Uterus (tissue), 4 donors: ENCODE measurements at places on chromosomes 12 and 14. TPM values are rescaled to one million over a fixed set of nuclear protein-coding genes. Genes with fewer than 3 reads are reported as not detected.

LPAR5 gene
- total RNA-seq = not detected

AREL1 gene
- 2.1 TPM for total RNA-seq

SNX6 gene
- total RNA-seq = 357 TPM

PPP4R4 gene
- total RNA-seq = 2.3 TPM

PTPRO gene
- total RNA-seq = 15.3 TPM

PEX5 gene
- 59.6 TPM for total RNA-seq

TAS2R13 gene
- 4.8 TPM for total RNA-seq

BBOF1 gene
- 16.0 TPM for total RNA-seq

KRT75 gene
- not detected for total RNA-seq

DNA sequence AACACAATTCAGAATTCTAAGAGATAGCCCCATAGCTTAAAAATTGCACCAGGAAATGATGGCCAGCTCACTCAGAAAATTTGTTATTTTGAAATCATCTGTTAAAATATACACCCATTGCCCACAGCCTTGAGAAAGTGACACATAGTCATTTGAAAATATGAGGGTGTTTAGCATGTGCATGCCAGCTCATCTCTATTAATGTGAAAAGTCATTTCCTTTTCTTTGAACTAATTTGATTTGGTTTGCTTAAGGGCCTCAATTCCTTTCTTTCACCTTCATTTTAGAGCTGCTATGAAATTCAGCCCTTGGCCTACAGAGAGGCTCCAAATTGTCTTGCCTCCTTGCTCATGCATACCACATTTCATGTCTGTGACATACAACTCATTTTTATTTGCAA, 241.4 kb downstream of the PHLDA1 start:
- no peak for DNase-seq

GRCh38 chr12:113609692-113610469, 138.2 kb upstream of the LHX5 start:
- DNase-seq = no peak

- DNase-seq = no peak
These were observed 5.2 kb downstream of the ZBTB42 start for GRCh38 chr14:104805941-104806624.

GRCh38 chr14:65211341-65211987, 109.1 kb upstream of the MAX start:
- no peak for DNase-seq

DNA sequence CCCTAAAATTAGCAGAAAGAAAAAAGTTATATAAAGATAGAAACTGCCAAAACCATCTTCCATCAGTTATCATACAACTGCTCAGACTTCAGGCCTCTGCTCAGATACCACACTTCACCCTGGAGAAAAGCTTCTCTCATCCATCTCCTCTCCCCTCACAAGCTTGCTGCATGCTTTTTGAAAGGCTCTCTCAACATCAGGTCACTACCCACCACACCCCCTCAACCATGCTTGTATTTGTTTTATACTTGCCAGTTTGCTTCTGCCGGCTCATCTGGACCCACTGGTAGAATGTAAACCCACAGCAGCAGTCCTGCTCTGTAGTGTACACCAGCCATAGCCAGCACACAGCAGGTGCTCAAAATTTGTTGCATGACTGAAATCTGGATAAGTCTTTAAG, 8.8 kb downstream of the PPP1CC start:
- DNase-seq = no peak

GRCh38 chr14:36362648-36363047, 42.2 kb upstream of the MBIP start:
- no peak for DNase-seq

GRCh38 chr12:77696183-77696582, 134.5 kb upstream of the NAV3 start:
- DNase-seq = no peak

- DNase-seq = no peak
These were observed 31.1 kb upstream of the AMIGO2 start for GRCh38 chr12:47110718-47111391.

GRCh38 chr12:49028666-49029275, 10.2 kb upstream of the PRKAG1 start:
- DNase-seq = no peak

DNA sequence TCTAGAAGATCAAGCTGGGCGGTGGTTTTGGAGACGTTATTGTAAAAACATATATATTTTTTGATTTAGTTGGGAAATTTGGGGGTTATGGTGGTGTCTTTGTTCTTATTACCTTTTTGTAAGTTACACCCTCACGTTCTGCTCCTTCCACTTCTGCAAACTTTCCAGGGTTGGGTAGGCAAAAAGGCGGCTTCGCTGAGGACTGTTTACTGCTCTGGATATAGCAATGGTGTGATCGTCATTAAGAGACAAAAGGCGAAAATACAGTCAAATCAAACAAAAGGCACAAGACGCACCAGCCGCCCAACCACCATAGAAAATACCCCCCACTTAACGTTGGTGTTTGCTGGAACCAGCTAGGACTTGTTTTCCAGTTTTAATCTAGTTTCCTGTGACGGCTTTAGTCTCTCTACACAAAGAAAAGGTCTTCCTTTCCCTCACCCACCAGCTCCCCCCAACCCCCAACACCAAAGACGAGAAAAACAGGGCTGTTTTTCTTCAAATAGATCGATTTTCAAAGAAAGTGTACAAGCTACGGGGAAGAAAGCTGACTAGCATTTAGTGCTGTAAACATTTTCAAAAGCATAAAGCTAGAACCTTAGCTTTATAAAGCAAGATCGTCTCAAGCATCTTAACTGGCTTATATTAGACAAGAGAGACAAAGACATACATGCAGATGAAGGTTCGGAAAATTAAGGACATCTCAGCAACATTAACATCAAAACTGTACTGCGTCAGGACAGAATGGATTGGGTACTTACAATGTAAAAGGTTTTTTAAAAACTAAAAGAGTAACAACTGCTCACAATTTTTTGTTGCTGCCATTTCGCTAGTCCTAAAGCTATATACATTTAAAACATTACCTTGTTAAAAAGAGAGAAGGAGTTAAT, 2.0 kb upstream of the SETD1B start:
- DNase-seq = no peak

- no peak for DNase-seq
These were observed 401.0 kb downstream of the BTG1 start for GRCh38 chr12:91744597-91744996.

DNA sequence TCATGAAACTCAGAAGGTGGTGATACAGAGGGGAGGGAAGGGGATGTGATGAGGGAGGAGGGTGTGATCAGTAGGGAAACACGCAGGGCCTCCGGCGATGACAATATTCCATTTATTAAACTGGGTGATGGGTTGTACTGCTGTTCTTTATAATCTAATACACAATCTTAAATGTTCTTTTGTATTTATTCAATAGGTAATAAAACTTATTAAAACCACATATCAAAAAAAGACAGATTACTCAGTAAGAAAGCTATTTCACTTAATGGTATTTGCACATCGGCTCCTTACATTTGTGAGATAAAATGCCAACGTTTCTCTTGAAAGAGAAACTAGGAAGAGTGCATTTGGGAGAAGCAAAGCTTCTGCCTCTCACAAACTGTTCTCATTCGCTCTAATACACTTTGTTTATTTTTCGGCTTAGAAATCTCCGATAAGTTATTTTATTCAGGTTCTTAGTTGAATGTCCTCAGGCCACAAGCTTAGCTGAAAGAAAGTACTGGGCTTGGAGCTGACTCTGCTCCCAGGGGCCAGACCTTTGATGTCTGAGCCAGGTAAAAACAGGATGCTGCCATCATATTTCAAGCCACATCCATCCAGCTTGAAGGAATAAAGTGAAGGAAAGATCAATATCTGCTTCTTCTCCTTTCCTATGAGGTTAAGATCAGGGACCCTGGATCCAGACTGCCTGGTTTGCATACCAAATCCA, 17.5 kb downstream of the STON2 start:
- DNase-seq = no peak

DNA sequence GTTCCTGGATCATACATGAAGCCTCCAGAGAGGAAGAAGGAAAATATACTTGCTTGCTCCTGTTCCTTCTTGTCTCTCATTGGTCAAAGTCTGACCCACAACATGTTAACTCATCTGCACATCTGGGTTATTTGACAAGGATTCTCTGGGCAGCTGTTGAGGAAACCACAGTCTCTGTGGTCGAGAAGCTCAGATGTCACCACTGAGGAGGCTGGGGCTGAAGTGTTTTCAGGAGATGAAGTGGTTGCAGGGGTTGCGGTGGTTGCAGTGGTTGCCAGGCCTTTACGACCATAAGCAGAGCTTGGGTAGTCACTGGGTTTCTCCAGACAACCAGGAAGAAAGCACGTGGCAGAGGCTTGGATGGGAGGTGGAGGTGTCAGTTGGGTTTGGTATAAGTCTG, 265.0 kb upstream of the LRIG3 start:
- no peak for DNase-seq

DNA sequence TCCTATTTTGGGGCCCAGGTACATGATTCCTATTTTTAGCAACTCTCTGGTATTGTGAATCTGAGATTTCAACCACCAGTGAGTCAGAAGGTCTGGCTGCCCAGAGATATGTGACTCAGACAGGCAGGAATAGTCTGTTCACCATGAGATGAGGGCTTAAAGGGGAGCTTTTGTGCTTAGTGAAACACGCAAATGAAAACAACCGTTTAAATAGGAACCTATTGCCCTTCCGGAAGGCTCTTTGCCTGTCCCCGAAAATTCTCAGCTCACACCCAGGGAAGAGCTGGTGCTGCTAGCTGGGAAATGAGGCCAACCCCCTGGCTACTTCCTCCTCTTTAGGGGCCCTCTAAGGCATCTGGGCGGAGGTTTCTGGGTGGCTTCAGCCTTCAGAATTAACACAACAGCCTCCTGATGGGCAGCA, 283.6 kb downstream of the CACNA1C start:
- peak; percentile 61 for DNase-seq

DNA sequence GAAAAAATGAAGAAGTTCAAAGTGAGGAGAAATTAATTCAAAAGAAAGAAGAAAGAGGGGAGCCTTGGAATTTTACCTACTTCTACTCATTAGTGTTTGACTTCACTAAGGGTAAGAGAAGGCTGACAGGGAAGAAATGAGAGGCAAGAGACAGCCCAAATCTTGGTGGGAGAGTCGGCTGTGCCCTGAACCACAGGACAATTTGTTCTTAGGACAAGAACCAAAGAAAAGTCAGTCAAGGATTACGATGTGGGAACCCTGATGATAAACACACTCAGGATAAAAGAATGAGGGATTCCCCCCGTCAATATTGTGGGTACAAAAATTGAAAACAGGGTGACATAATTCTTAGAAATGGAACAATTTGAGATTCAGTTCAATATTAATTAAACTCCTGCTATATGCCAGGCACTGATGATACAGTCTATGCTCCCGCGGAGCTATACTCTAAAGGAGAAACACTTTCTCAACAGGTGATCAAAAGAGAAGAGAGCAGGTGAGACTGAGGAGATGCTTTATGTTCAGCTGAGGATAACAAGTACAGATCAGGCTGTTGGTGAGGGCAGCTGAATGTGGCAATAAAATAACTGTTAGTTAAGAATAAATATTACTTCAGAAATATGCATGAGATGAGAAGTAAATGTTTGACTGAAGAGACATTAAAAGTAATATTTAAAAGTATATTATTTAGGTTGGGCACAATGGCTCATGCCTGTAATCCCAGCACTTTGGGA, 175.4 kb downstream of the SLC25A21 start:
- DNase-seq = no peak

- DNase-seq = no peak
These were observed 42.0 kb upstream of the A2ML1 start for GRCh38 chr12:8780389-8780788.

- DNase-seq = no peak
These were observed 478.9 kb downstream of the BCAT1 start for GRCh38 chr12:24470050-24470449.

DNA sequence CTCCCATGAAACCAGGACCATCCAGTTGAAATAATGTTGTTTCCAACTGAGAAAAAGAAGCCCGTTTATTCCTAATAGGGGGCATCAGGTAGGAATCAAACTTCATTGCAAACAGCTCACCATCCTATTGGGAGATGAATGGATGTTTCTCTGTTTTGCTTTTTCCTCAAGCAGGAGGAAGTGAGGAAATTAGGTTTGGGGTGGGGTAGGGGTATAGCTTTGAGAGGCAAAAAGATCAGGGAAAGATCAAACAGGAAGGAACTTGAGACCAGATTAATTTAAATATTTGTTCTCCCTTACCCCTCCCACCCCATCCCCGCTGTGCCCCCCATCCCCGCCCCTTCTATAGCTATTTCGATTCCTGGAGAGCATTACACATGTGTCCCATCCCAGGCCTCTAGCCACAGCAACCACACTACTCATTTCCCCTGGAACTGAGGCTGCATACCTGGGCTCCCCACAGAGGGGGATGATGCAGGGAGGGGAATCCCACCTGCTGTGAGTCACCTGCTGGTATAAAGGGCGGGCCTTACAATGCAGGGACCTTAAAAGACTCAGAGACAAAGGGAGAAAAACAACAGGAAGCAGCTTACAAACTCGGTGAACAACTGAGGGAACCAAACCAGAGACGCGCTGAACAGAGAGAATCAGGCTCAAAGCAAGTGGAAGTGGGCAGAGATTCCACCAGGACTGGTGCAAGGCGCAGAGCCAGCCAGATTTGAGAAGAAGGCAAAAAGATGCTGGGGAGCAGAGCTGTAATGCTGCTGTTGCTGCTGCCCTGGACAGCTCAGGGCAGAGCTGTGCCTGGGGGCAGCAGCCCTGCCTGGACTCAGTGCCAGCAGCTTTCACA, at the start of gene IL23A:
Gene IL23A, plus strand, starts transcription at position 577 of the 850 bp plus-strand sequence. Its CDS starts 161 bp downstream, at position 738.
- no peak for DNase-seq

GRCh38 chr12:96156211-96156610, 38.0 kb upstream of the ELK3 start:
- DNase-seq = no peak

GRCh38 chr14:28102814-28103213, 663.8 kb upstream of the FOXG1 start:
- DNase-seq = no peak

DNA sequence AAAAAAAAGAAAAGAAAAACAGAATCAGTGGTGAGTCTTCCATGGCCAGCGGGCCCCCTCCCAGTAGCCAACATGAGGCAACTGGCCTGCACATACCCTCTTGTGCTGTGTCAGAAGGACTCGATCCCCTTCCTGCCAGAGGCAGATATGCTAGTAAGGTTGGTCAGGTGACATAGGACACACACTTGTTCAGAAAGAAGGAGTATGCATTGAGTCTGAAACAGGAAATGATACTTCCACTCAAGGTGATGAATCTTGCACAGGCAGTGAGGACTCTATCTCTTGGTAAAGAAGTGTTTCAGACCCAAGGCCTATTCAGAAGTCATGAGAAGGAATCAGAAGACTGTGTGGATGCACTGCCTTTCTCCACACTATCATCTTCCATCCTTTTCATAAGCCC, 269.7 kb upstream of the FAR2 start:
- no peak for DNase-seq

- no peak for DNase-seq
These were observed 71.3 kb downstream of the DUSP6 start for GRCh38 chr12:89280833-89281538.

GRCh38 chr12:80412343-80412953, 31.6 kb upstream of the PTPRQ start:
- no peak for DNase-seq

- no peak for DNase-seq
These were observed 59.0 kb upstream of the DLK1 start for GRCh38 chr14:100667656-100668055.

- DNase-seq = no peak
These were observed 477.1 kb downstream of the SLC16A7 start for GRCh38 chr12:60072911-60073310.
